ENCODE measurements at places on chromosomes 12 and 14.

- H3K4me1 ChIP-seq, result no peaks in the 10 kb centered on the region
- no peak overlapping the region for H3K27ac ChIP-seq
- H3K27me3 ChIP-seq, result no peaks in the 10 kb centered on the region
- H3K4me3 ChIP-seq, result no peak overlapping the region
Measured at GRCh38 chr12:39043424-39043822, 138.0 kb upstream of the CPNE8 start.

DNA sequence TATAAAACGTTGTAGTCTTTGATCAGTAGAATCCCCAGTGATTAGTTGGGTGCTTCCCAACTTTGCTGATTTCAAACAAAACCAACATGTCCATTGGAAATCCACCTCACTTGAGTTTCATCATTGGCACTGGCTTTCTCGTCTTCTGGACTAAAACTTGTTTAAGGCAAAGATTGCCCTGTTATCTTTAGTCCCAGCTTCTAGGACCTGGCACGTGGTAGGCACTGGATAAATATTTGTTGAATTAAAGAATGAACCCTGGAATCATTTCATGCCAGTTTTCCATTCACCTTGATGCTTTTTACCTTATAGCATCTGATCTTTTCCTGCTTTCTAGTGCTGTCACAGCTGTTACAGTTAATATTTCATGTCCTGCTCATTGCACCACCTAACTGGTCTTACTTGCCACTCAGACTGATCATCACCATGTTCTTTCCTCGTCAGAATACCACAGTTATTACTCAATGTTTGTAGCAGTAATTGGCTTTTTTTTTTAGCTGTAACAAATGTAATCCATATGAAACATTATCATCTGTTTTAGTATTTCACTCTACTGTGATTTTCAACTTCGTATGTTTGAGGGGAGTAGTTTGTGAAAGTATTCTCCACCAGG lies 7.3 kb upstream of the C12orf50 start:
- peak overlapping the region; percentile 68 for H3K4me3 ChIP-seq
- peaks cover 17% of the 10 kb centered on the region for H3K36me3 ChIP-seq
- H3K4me1 ChIP-seq, result peaks cover 41% of the 10 kb centered on the region
- no peak for DNase-seq
- no peaks in the 10 kb centered on the region for H3K27me3 ChIP-seq
- H3K27ac ChIP-seq, result peak overlapping the region; percentile 83

GRCh38 chr12:92138144-92138543 lies 7.5 kb downstream of the BTG1 start:
- DNase-seq, result no peak
- H3K4me1 ChIP-seq, result peaks cover 100% of the 10 kb centered on the region
- peak overlapping the region; percentile 70 for H3K27ac ChIP-seq
- H3K4me3 ChIP-seq, result peak overlapping the region; percentile 4
- no peaks in the 10 kb centered on the region for H3K27me3 ChIP-seq

DNA sequence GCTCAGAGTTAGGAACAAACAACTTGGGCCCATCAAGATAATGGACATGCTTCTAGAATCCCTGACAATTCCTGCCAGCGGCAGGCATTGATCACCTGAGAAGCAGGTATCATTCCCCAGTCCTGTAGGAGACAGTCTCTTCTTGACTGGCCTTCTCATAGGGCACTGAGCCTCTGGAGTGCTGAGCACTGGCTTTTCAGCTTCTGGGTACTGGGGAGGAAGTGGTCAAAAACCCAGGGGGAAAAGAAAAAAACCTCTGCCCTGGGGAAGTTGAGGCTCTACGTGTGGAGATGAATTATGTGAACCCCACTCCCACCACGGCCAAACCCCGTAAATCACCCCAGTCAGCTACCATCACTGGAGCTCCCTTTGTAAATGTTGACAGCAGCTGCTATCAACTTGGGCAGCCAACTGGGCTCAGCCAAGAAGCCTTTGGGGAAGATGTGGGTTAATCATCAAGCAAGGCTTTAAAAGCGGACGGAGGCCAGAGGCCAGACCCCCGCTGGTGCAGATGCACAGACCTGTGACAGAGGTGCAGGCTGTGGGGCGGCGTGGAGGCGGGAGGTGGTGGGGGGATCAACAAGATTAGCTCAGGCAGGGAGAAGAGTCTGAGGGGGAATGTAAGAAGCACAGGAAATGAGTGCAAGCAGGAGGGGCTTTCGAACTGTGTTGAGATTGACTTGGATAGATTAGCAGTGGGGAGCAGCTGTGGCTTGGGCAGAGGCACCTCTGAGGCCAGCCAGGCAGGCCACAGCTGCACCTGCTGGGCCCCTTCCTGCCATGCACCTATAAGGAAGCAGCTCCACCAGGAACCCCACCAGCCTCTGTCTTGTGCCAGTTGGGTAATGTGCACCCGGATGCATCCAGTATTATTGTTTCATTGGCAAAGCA lies 105.4 kb upstream of the HIF1A start:
- H3K27ac ChIP-seq, result peak overlapping the region; percentile 52
- H3K4me3 ChIP-seq, result no peak overlapping the region
- no peaks in the 10 kb centered on the region for H3K27me3 ChIP-seq
- H3K4me1 ChIP-seq, result peaks cover 19% of the 10 kb centered on the region
- DNase-seq, result peak; percentile 70

DNA sequence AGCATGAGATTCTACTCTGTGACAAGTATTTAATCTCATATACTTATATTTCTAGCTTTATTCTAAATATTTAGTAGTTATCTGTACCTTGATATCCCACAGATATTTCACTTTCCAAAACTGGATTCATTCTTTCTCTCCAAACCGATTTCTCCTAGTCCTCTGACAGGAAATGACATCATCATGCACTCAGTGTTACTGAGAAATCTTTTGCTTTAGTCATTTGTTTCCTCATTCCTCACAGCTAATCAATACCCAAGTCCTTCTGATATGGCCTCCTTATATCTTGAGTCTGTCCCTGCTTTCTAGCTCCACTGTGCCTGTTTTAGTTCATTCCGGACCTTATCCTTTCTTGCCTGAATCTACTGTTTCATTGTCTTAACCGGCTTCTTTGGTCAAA lies 39.4 kb upstream of the E2F7 start:
- H3K36me3 ChIP-seq, result no peaks in the 10 kb centered on the region
- H3K4me3 ChIP-seq, result no peak overlapping the region

DNA sequence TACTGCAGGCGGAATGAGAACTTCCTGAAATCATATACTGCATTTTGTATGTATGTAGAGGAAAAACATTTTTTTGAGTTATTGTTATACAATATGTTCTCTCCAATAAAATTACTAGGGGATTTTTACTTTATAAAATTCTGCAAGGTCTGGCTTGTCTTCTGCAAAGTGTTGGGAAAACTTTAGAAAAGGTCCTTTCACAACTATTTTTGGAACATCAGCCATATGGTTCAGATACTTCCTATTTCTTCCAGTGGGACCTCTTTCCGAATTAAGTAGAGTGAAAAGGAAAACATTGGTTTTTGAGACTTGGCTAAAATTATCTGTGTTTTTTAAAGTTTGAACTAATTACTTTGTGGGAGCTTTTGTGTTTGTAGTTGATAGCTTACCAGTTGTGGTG lies 52.7 kb downstream of the DAAM1 start:
- no peak overlapping the region for H3K27ac ChIP-seq
- no peak overlapping the region for H3K4me3 ChIP-seq
- no peak for DNase-seq
- H3K36me3 ChIP-seq, result no peaks in the 10 kb centered on the region
- H3K4me1 ChIP-seq, result no peaks in the 10 kb centered on the region

GRCh38 chr12:46487567-46488131 lies 115.1 kb upstream of the SLC38A2 start:
- no peaks in the 10 kb centered on the region for H3K36me3 ChIP-seq
- DNase-seq, result no peak
- H3K4me1 ChIP-seq, result no peaks in the 10 kb centered on the region
- no peaks in the 10 kb centered on the region for H3K27me3 ChIP-seq
- no peak overlapping the region for H3K4me3 ChIP-seq

DNA sequence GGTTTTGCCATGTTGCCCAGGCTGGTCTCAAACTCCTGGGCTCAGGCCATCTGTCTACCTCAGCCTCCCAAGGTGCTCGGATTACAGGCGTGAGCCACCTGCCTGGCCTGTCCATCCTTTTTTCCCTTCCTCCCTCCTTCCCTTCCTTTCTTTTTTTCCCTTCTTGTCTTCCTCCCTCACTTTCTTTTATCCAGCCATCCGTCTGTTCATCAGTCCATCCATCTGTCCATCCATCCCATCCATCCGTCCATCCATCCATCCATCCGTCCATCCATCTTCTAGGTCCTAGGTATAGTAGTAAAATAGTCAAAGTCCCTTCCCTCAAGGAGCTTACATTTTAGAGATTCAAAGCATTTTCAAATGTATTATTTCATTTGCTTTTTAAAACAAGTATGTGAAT lies 56.8 kb downstream of the CRADD start:
- no peaks in the 10 kb centered on the region for H3K27me3 ChIP-seq
- H3K4me1 ChIP-seq, result peaks cover 17% of the 10 kb centered on the region
- H3K4me3 ChIP-seq, result no peak overlapping the region
- no peaks in the 10 kb centered on the region for H3K36me3 ChIP-seq
- DNase-seq, result no peak

- no peaks in the 10 kb centered on the region for H3K36me3 ChIP-seq
- H3K27ac ChIP-seq, result no peak overlapping the region
- no peak overlapping the region for H3K4me3 ChIP-seq
- H3K4me1 ChIP-seq, result peaks cover 7% of the 10 kb centered on the region
Measured at GRCh38 chr12:116882742-116883141, 1.5 kb upstream of the HRK start.

- H3K4me1 ChIP-seq, result no peaks in the 10 kb centered on the region
- no peak for DNase-seq
- no peaks in the 10 kb centered on the region for H3K27me3 ChIP-seq
- H3K4me3 ChIP-seq, result no peak overlapping the region
Measured at GRCh38 chr14:32319368-32320049, 9.6 kb upstream of the AKAP6 start.

- no peak overlapping the region for H3K4me3 ChIP-seq
- peaks cover 37% of the 10 kb centered on the region for H3K4me1 ChIP-seq
- no peak for DNase-seq
- no peaks in the 10 kb centered on the region for H3K36me3 ChIP-seq
- no peak overlapping the region for H3K27ac ChIP-seq
Measured at GRCh38 chr14:61659582-61659981, 35.7 kb upstream of the HIF1A start.

DNA sequence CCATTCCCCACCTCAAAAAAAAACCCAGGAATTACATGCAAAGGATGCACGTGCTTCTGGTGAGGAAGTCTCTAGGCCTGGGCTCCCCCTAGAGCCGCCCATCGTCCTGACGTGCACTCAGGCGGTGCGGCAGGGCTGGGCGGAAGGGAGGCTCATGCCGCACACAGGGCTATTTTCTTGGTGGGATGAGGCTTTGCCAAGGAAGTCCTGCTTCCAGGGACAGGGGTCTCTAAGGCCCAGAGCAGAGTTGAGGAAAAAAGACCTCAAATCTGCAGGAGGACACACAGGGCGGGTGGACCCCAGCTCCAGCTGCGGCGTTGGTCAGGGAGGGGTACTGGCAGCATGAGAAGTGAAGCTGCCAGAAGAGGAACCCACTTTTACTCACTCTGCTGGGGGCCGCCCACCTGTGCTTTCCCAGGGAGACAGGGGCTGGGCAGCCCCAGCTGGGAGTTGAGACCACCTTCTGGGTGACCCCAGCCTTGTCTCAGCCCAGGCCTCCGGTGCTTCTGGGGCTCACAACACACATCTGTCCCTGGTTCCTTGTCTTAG lies 4.2 kb downstream of the RHOF start:
- no peak overlapping the region for H3K4me3 ChIP-seq
- DNase-seq, result no peak
- peaks cover 21% of the 10 kb centered on the region for H3K36me3 ChIP-seq
- peak overlapping the region; percentile 77 for H3K27ac ChIP-seq
